ENCODE measurements at places on chromosomes 13 and 19. TPM values are rescaled to one million over a fixed set of nuclear protein-coding genes. Genes with fewer than 3 reads are reported as not detected.

Gene GZMM
- not detected for total RNA-seq

DNA sequence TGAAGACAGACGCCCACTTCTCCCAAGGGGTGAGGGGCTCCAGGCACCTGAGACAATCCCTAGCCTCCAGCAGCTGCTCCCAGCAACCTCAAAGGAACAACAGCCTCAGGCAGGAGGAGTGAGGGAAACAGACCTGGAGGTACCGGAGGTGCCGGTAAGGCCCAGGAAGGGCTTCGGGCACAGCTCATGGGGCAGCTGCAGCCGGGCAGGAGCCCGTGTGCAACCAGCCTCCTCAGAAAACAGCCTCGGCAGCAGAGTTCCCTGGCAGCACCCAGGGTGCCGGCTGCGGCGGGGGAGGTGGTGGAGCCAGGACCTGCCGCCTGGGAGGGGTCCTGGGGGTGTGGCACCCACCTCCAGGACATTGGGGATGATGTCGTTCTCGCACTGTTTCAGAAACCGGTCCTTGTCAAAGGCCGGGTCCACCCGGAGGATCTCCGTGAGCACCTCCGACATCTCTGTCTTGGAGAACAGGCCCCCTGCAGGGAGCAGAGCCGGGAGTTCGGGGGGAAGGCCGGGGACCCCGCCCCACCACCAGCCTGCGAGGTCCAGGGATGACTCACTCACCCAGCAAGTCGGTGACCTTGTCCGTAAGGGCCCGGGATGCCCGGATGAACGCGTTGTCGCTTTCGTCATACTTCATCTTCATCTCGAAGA lies 6.5 kb upstream of the CTXN1 start:
- H3K27me3 ChIP-seq = no peaks in the 10 kb centered on the region
- H3K36me3 ChIP-seq = peaks cover 81% of the 10 kb centered on the region
- no peak overlapping the region for H3K4me3 ChIP-seq
- no peak for DNase-seq

GRCh38 chr13:108083056-108083455 lies 132.3 kb downstream of the LIG4 start:
- DNase-seq = peak; percentile 16
- H3K4me1 ChIP-seq = no peaks in the 10 kb centered on the region
- no peaks in the 10 kb centered on the region for H3K27me3 ChIP-seq
- peaks cover 6% of the 10 kb centered on the region for H3K36me3 ChIP-seq

Gene SYT5
- total RNA-seq = not detected

GRCh38 chr19:35882114-35882832 lies 13.9 kb downstream of the APLP1 start:
- no peak overlapping the region for H3K4me3 ChIP-seq
- peak; percentile 81 for DNase-seq
- no peak overlapping the region for H3K27ac ChIP-seq

GRCh38 chr13:48496271-48497161 lies 36.4 kb downstream of the RCBTB2 start:
- H3K27me3 ChIP-seq = no peaks in the 10 kb centered on the region
- no peak overlapping the region for H3K27ac ChIP-seq
- H3K4me3 ChIP-seq = no peak overlapping the region

Gene CRX
- total RNA-seq = not detected

- no peak overlapping the region for H3K27ac ChIP-seq
- DNase-seq = no peak
- peaks cover 11% of the 10 kb centered on the region for H3K4me1 ChIP-seq
- no peaks in the 10 kb centered on the region for H3K27me3 ChIP-seq
- H3K4me3 ChIP-seq = no peak overlapping the region
Observed at GRCh38 chr19:1399745-1400144, 1.6 kb downstream of the GAMT start.

DNA sequence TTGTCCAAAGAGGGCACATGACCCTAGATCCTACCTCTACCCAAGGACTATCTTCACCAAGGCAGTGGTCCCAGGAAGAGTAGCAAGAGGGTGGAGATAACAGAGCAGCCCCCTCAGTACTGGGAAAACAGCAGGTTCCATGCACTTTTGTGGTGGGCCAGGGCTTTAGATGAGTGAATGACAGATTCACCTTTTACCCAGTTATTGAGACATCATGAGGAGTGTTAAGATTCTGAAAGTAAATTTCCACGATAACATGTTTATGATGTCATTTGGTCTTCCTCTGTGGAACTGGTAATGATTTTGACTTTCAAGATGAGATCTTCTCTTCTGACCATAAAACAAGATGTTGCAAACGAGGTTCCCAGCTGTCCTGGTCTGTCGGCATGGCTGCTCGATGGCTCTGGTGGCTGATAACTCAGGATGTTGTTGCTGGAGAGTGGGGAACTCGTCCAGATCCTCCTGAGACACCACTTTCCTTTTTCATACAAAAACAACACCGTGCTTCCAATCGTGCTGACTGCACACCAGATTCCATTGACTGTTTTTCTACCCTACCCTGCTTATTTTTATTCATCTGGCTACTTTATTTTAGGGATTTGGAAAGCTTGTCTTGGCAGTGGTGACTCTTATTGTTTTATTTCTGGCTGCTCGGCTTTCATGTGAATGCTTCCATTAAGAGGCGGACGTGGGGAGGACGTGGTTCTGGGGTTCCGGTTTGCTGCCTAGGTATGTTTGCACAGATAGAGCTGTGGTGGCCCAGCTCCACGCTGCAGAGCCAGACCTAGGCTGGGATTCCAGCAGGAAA lies 88.5 kb downstream of the LRCH1 start:
- no peaks in the 10 kb centered on the region for H3K27me3 ChIP-seq
- DNase-seq = no peak
- no peak overlapping the region for H3K27ac ChIP-seq
- peaks cover 35% of the 10 kb centered on the region for H3K4me1 ChIP-seq

DNA sequence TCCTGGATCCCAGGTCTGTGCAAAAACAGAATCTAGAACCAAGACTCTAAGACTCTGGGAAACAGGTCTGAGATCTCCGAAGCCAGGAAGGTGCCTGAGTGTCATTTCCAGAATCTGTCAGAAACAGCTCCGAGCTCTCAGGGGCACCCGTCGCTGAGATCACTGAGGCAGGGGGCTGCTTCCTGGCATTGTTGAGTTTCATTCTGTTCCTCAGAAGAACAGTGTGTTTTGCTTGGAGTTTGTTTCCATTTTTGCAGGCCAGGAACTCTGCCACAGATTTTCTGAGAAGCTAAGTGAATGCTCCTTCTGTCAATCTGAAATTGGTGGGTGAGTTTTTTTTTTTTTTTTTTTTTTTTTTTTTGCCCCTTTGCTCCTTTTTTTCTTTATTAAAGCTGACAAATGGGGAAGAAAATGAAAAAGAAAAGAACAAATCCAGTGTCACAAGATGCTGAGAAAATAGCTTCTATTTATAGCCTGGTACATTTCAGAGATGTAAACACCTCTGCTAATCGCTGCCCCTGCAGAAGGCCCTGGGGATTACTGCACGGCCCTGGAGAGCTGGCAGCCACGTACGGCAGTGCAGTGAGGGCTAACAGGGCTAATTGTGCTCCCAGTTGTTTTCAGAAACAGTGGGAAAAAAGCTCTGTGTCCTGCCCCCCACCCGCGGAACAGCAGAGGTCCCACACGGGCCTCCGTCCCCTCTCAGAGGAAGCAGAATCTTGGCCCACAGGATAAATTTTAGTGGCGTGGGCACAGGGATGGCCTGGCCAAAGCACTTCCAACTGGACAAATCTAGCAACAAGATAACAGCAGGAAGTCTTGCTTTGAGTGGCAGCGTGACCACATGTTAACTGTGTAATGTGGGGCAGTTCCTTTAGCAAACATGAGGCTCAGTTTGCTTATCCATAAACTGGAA lies 237.6 kb upstream of the IRS2 start:
- no peaks in the 10 kb centered on the region for H3K27me3 ChIP-seq
- H3K27ac ChIP-seq = no peak overlapping the region
- DNase-seq = no peak

- H3K27ac ChIP-seq = no peak overlapping the region
- no peak overlapping the region for H3K4me3 ChIP-seq
- no peaks in the 10 kb centered on the region for H3K4me1 ChIP-seq
- DNase-seq = no peak
- peaks cover 24% of the 10 kb centered on the region for H3K27me3 ChIP-seq
Observed at GRCh38 chr13:36493046-36493445, 60.8 kb downstream of the CCNA1 start.

DNA sequence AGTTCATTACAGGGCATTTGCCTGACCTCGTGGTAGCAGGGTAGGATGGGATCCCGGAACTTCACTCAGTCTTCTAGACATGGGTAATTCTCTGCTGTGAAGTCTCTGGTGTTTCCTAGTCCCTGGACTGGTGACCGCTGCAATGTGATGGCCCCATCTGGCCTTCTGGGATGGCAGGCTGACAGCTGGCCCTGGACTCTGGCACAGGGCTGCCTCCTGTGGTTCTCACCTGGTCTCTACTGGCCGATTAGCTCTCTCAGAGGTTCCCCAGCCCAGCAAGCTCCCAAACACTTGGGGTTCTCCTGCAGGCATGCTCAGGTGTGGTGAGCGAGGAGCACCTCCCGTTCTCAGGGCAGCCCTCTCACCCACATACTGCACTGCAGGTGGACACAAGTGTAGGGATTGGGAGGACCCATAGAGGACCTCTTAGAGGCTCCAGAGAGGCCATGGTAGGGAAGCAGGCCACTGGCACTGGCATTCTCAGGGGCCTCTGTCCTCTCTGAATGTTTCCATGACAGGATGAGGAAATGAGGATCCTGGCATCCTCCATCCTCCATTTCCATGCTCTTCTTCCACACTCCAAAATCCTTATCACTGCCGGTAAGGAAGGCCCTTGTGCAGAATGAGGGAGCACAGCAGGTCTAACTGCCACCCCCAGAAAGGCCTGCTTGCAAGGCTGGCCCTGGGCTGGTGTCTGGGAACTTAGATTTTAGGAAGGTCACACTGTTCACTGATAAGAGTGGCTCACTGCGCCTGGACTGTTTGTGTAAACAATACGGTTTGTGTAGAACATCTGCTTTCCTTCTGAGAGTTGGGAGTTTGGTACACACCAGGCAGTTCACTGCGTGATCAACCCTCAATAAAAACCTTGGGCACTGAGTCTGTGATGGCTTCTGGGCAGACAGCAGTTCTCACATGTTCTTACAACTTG lies 31.5 kb upstream of the FARP1 start:
- H3K4me3 ChIP-seq = no peak overlapping the region
- H3K27me3 ChIP-seq = no peaks in the 10 kb centered on the region
- no peak overlapping the region for H3K27ac ChIP-seq
- no peaks in the 10 kb centered on the region for H3K4me1 ChIP-seq

Gene TMEM147
- 123 TPM for total RNA-seq

Gene LILRB2
- not detected for total RNA-seq

Gene ZNF793
- total RNA-seq = not detected

GRCh38 chr19:3880471-3881271 lies at the start of gene ATCAY:
TSS of gene ATCAY (plus strand) at chr19:3880685. CDS start at chr19:3885768, 5,083 bp downstream.
- H3K4me1 ChIP-seq = no peaks in the 10 kb centered on the region
- H3K36me3 ChIP-seq = no peaks in the 10 kb centered on the region
- no peak within 1 kb of the TSS for H3K4me3 ChIP-seq
- H3K27ac ChIP-seq = no peak within 1 kb of the TSS
- peaks cover 24% of the 10 kb centered on the region for H3K27me3 ChIP-seq
- no peak for DNase-seq

Gene FOXO1
- total RNA-seq = 37.1 TPM

DNA sequence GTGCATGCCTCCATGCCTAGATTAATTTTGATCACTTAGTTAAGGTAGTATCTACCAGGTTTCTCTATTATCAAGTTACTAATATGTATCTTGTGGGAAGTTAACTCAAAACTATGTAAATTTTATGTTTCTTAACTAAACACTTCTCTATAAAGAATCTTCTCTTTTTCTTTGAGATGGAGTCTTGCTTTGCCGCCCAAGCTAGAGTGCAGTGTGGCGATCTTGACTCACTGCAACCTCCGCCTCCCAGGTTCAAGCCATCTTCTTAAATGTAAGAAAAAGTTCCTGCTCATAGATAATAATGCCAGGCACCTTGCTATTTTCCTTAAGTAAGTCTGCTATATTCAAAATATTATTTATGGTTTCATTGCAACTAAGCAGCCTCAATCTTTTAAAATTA lies 58.4 kb downstream of the ELF1 start:
- peaks cover 43% of the 10 kb centered on the region for H3K36me3 ChIP-seq
- no peak overlapping the region for H3K4me3 ChIP-seq
- DNase-seq = no peak
- no peaks in the 10 kb centered on the region for H3K27me3 ChIP-seq
- H3K4me1 ChIP-seq = peaks cover 21% of the 10 kb centered on the region

Gene DIS3
- total RNA-seq = 44.4 TPM

- H3K27me3 ChIP-seq = peaks cover 74% of the 10 kb centered on the region
- H3K4me3 ChIP-seq = no peak overlapping the region
- DNase-seq = no peak
- H3K4me1 ChIP-seq = peaks cover 6% of the 10 kb centered on the region
Observed at GRCh38 chr19:42153672-42154433, 21.6 kb upstream of the POU2F2 start.

GRCh38 chr19:4976401-4977298 lies 7.7 kb downstream of the KDM4B start:
- H3K36me3 ChIP-seq = peaks cover 38% of the 10 kb centered on the region
- peaks cover 32% of the 10 kb centered on the region for H3K4me1 ChIP-seq
- H3K27ac ChIP-seq = peak overlapping the region; percentile 91
- H3K4me3 ChIP-seq = peak overlapping the region; percentile 63

- peak within 1 kb of the TSS; percentile 71 for H3K4me3 ChIP-seq
- peaks cover 7% of the 10 kb centered on the region for H3K4me1 ChIP-seq
- H3K36me3 ChIP-seq = no peaks in the 10 kb centered on the region
Observed at GRCh38 chr13:38686577-38687245, at the start of gene FREM2. TSS of gene FREM2 (plus strand) at chr13:38687077. CDS start at chr13:38687345, 268 bp downstream.

- no peaks in the 10 kb centered on the region for H3K27me3 ChIP-seq
- peaks cover 8% of the 10 kb centered on the region for H3K4me1 ChIP-seq
- no peak for DNase-seq
- H3K36me3 ChIP-seq = no peaks in the 10 kb centered on the region
Observed at GRCh38 chr13:42977219-42977659, 14.8 kb downstream of the EPSTI1 start.

DNA sequence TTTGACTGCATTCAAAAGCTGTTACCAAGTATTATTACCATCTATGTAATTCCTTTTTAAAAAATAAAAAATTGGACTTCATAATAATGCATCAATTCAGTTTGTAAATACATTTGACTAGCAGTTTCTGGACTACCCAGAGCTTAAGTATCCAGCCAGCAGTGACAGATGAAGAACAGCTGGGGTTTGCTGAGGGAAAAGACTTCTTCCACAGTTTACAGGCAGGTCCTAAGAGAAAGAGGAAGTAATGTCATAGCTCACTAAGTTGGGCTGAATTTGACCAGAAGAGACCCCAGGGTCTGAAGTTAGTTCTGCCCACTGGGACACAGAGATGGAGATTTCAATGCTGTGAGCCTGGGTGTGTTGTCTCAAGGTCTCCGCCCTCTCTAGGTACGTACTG lies 96.4 kb downstream of the MBNL2 start:
- no peak overlapping the region for H3K4me3 ChIP-seq
- H3K36me3 ChIP-seq = peaks cover 5% of the 10 kb centered on the region
- peaks cover 10% of the 10 kb centered on the region for H3K4me1 ChIP-seq
- H3K27me3 ChIP-seq = no peaks in the 10 kb centered on the region
- DNase-seq = no peak
- H3K27ac ChIP-seq = no peak overlapping the region

DNA sequence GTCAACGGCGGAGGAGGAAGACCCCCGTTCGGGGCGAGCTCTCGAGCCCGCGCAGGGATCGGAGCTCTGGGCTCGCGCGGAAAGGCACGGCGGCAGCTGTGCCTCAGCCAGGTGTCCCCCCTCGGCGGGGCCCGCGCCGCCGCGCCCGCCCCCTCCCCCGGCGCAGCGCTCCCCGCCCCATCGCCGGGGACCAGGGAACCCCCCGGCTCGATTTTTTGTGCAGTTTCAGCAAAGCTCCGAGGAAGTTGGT lies 110.0 kb downstream of the KCNRG start:
- H3K27me3 ChIP-seq = no peaks in the 10 kb centered on the region
- peak overlapping the region; percentile 87 for H3K4me3 ChIP-seq
- peaks cover 5% of the 10 kb centered on the region for H3K36me3 ChIP-seq
- no peak for DNase-seq
- no peak overlapping the region for H3K27ac ChIP-seq
- peaks cover 28% of the 10 kb centered on the region for H3K4me1 ChIP-seq
